ENCODE measurements at places on chromosomes 16 and 17. TPM values are rescaled to one million over a fixed set of nuclear protein-coding genes. Genes with fewer than 3 reads are reported as not detected.

Gene KRTAP3-1
- not detected for total RNA-seq

DNA sequence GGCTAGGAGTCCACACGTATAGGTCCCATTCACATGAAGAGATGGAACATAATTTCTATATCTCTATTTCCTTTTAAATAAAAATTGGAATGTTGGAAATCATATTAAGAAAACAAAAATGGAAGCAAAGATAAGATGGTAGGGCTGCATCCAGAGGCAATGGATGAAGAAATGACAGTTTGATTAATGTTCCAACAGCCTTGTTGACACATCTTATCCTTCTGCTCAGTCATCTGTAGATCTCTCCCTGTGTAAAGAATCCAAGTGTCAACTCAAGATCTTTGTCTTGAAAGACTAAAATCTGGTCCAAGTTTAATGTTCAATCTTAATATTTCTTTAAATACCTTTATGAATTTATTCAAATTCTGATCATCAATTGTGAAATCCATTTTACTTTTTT, 7.8 kb upstream of the KCNJ2 start:
- no peak for DNase-seq

GRCh38 chr17:40328386-40328766, 19.4 kb downstream of the RARA start:
- DNase-seq = no peak

GRCh38 chr17:22278302-22279275, 586.3 kb downstream of the KCNJ18 start:
- no peak for DNase-seq

Gene CHD9NB
- total RNA-seq = 0.17 TPM

DNA sequence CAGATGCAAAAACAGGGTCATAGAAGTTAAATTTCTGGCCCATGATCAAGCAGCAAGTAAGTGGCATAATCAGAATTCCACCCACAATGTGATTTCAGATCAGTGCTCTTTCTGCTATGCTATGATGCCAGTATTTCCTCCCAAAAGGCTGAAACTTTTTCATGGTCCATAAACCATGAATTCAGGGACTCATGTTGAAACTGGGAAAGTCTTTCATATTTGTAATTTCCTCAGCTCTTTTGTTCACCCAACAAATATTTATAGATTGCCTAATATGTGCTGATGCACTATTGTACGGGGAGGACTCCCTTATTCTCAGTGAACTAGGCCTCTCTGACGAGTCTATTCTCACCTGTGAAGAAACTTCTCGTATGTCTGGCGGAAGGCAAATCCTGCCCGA, 156.3 kb downstream of the MYO1D start:
- no peak for DNase-seq

DNA sequence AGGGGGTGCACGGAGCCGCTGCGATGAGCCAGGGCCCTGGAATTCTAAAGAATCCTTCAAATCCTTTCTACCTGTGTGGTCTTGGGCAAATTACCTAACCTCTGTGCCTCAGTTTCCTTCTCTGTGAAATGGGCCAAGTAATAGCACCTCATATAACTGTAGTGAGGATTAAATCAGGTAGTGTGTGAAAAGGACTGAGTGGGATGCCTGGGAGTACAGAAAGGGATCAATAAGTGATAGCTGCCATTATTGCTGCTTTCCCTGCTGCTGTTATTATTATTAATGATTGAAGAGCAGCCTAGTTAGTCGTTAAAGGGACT, 958 bp downstream of the SCNN1G start:
- DNase-seq = no peak

Gene MYOCD
- total RNA-seq = not detected

- DNase-seq = no peak
These were observed 20.8 kb downstream of the ABCC1 start for GRCh38 chr16:15970202-15970601.

Gene P2RX1
- 1.00 TPM for total RNA-seq

GRCh38 chr17:13601776-13602551, at the start of gene HS3ST3A1:
Gene HS3ST3A1 (minus strand): TSS chr17:13601929. CDS start chr17:13601129, 800 bp downstream.
- no peak for DNase-seq

Gene CA10
- 0.20 TPM for total RNA-seq

Gene PMFBP1
- 3.0 TPM for total RNA-seq

GRCh38 chr16:23319861-23320615, 17.9 kb downstream of the SCNN1B start:
- DNase-seq = no peak

DNA sequence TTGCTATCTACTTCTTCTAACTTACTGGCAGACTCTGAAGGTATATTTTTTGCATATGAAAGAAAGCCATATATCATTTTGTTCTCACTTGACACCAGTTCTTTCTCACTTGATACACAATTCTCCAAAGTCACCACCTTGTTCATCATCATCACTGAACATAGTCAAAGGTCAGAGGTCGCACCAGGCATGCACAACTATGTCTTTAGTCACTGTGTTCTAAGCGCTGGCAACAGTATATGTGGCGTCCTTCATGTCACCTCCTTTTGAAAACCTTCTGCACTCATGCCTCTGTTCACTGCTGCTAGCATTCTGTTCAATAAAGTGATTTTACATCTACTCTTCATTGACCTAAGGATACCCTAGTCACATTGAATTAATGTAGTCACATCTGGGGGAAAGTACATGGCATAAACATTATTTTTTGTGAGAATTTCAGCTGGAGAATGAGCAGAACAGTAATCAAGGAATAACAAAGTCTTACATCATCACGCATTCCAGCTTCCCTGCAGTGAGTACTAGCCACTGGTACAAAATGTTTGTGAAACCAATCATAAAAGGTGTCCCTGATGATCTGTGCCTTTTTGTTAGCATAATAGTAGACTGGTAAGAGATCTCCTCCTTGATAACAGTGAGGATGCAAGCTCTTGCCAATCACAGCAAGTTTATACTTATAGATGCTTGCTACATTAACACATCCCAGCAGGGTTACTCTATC, 20.5 kb upstream of the TBX4 start:
- no peak for DNase-seq

DNA sequence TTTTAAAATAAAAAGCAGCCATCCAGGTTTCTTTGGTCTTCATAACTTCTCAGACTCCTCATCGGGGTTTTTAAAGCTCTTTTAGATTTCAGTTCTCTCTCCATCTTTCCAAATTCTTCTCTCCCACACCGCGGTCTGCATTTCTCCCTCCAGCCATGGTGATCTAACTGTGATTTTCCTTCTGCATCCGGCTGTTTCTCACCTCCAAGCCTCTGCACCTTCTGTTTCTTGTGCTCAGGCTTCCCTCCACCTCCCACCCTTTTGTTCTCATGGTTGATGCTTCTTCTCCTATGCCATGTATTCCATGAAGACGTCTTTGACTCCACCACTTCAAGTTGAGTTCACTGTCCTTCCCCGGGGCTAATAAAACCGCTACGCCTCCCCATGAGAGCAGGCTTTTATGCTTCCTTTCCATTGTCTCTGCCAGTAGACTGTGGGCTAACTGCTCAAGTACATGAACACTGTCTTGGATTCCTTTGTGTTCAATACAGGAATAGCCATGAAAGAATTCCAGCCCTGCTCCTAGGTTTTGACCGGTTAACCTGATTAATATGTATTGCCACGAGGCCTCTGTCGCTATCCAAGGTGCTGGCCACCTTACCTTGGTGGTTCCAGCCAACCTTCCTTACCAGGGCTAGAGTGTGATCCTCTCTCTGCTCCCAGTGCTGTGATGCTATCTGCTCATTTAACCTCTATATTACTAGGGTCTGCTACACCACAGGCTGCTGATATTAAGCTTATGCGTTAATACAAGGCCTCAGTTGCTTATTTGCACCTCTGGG, 625.1 kb downstream of the HS3ST4 start:
- no peak for DNase-seq

- DNase-seq = no peak
These were observed 4.6 kb downstream of the IGFBP4 start for GRCh38 chr17:40447806-40448205.

GRCh38 chr17:81084680-81085419, 49.9 kb downstream of the BAIAP2 start:
- DNase-seq = no peak

- no peak for DNase-seq
These were observed 3.8 kb upstream of the FAM171A2 start for GRCh38 chr17:44367231-44367979.
